ENCODE measurements at places on chromosomes 13 and 19. TPM values are rescaled to one million over a fixed set of nuclear protein-coding genes. Genes with fewer than 3 reads are reported as not detected.

Gene GGN
- 1.2 TPM for total RNA-seq

Gene GZMM
- 27.2 TPM for total RNA-seq

Gene TMEM143
- total RNA-seq: 17.9 TPM

Gene SIRT2
- 24.6 TPM for total RNA-seq

Gene ZNF418
- 2.3 TPM for total RNA-seq

Gene MUC16
- not detected for total RNA-seq

Gene CD177
- not detected for total RNA-seq

Gene ZNF530
- total RNA-seq: 5.6 TPM

Gene ALOX5AP
- total RNA-seq: 31.8 TPM

Gene PRR20D
- not detected for total RNA-seq

Gene GRK1
- not detected for total RNA-seq

Gene VASP
- total RNA-seq: 174 TPM

Gene RFPL4A
- not detected for total RNA-seq

Gene ZNF470
- 1.7 TPM for total RNA-seq

Gene ADGRE3
- total RNA-seq: not detected

Gene HSD11B1L
- 4.1 TPM for total RNA-seq

Gene ZNF548
- 12.0 TPM for total RNA-seq

Gene ADAMTSL5
- 1.9 TPM for total RNA-seq

Gene RNF113B
- not detected for total RNA-seq

Gene PSPN
- total RNA-seq: 1.6 TPM

Gene FPR1
- total RNA-seq: not detected

Gene LGALS14
- 2.5 TPM for total RNA-seq

Gene TRAPPC5
- total RNA-seq: 88.2 TPM

Gene RAVER1
- total RNA-seq: 81.5 TPM

Gene PEAK3
- total RNA-seq: not detected

Gene RGCC
- 94.8 TPM for total RNA-seq

Gene ZNF83
- total RNA-seq: 31.2 TPM

Gene SYDE1
- 0.53 TPM for total RNA-seq

Gene CEACAM8
- total RNA-seq: not detected

Gene LILRB1
- total RNA-seq: not detected

Gene CACNG8
- 0.02 TPM for total RNA-seq

Gene NOP53
- total RNA-seq: 268 TPM

Gene GSX1
- not detected for total RNA-seq

Gene AZU1
- not detected for total RNA-seq
